ENCODE measurements at places on chromosomes 7 and 10.
A peak's percentile ranks its signal among the peaks of the same experiment; 100 is the strongest.

DNA sequence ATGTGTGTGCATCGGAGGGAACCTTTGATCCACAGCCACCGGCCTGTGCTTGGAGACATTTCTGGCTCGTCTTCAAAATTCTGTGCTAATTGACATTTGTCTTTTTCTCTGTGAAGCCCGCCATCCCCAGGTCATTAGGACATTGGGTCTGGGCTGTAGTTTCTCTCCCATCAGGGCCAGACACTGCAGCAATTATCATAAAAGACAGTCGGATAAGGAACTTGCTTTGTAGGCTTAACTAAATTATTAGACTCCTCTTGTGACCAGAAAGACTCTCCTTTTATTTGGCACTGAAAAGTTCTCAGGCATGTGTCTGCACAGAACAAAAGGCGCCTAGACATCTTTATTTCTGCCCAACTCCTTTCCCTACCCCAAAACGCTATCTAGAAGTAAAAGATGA is 49.1 kb upstream of the NPTX2 start:
- DNase-seq = no peak

- DNase-seq = no peak
Measured at GRCh38 chr10:80408242-80409101, at the start of gene PRXL2A. Gene PRXL2A, plus strand, starts transcription at chr10:80408551. Its CDS starts 11,917 bp downstream, at chr10:80420468.

- DNase-seq = no peak
Measured at GRCh38 chr10:103671126-103671895, 177.8 kb downstream of the NEURL1 start.

- DNase-seq = no peak
Measured at GRCh38 chr7:130486114-130486953, 5.6 kb upstream of the MEST start.

DNA sequence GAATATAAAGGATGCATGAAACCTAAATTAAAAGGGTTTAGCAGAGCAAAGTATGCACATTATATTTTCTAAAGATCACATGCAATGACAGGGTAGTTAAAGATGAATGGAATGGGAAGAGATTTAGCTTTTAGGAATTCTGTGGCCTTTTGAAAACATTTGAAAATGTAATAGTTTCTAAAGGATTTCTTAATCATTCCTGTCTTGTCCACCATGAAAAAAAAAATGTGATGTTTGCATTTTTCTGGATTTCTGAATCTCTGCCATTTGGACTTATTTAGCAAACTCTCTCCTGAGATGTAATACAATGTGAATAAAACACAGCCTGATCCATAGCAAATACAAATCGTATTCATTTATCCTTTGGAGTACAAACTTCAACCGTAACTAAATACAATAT is 126.6 kb upstream of the RAB11FIP2 start:
- DNase-seq = no peak

DNA sequence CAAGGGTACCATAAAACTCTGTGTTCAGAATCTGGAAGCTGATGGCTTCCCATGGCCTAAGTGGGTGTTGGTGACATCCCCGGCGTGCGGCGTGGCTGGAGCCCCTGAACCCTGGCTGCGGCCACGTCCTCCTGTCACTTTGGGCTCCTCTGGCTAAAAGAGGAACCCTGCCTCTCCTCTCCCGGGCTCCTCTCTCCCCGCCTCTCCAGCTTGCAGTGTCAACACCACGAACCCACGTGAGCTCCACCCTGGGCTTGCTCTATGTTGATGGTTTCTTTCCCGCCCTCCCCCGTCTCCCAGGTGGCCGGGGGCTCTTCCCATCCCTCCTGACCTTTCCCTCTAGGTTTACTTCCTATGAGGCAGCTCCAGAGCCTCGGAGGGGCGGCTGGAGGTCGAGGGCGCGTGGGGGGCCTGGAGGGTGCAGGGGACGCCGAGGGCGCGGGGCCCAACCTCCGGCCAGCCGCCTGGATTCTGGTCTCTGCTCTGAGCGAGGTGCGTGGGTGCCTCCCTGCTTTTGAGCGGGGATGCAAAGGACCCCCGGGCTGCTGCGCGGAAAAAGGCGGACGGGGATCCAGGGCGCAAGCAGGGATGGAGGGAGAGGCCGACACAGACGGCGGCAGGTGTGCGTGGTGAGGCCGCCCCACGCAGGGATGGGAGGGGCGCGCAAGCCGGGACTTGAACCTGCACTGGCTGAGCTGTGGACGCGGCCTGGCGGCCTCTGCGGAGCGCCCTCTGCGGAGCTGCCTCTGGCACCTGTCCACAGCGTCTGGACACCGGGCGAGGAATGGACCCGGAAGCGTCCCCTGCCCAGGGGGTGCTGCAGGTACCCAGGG is 115.5 kb upstream of the DIP2C start:
- no peak for DNase-seq

DNA sequence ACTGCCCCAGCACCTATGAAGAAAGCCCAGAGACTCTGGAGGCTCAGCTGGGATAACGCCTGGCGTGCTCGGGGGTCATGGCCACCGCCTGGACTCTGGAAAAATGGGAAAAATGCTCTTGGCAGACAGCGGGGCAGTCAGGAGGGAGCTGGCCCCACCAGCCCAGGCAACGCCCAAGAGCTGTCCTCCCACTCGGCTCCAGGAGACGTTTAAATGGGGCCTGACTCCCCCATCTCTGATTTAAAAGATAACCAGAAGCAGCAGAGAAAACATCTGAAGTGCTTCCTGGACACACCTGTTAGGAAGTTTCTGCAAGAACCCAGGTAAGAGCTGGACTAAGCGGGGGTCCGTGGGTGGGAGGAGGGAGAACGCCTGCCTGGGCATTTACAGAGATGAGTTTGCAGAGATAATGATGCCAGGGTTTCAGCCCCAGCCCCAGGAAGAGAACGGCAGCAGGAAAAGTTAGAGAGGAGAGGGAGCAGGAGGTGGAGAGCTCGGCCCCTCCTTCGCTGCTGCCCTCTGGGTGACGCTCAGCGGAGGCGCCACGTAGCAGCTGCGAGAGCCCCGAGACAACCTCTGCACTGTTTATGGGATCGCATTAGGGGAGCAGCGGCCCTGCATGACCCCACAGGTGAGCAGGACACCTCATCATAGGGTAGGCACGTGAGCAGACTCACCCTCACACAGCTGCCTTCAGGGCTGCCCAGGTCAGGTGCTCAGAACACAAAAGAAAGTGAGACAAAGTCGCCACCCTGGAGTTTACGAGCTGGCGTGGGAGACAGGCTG is 83.5 kb upstream of the INSIG1 start:
- DNase-seq = no peak

DNA sequence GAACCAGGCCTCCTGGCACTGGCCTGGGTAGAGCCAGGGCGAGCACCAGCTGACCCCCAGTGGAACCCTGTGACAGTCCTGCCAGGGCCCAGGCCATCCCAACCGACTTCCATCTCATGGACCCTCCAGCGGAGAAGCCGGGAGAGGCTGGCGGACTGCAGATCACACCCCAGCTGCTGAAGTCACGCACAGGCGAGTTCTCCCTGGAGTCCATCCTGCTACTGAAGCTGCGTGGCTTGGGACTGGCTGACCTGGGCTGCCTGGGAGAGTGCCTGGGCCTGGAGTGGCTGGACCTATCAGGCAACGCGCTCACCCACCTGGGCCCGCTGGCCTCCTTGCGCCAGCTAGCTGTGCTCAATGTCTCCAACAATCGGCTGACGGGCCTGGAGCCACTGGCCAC is 4.7 kb downstream of the RARRES2 start:
- no peak for DNase-seq

- DNase-seq = no peak
Measured at GRCh38 chr7:54788664-54789063, 29.7 kb upstream of the SEC61G start.

- DNase-seq = no peak
Measured at GRCh38 chr10:109996225-109996624, 11.6 kb upstream of the ADD3 start.

GRCh38 chr10:15548331-15548730 is 171.4 kb downstream of the ITGA8 start:
- DNase-seq = no peak

DNA sequence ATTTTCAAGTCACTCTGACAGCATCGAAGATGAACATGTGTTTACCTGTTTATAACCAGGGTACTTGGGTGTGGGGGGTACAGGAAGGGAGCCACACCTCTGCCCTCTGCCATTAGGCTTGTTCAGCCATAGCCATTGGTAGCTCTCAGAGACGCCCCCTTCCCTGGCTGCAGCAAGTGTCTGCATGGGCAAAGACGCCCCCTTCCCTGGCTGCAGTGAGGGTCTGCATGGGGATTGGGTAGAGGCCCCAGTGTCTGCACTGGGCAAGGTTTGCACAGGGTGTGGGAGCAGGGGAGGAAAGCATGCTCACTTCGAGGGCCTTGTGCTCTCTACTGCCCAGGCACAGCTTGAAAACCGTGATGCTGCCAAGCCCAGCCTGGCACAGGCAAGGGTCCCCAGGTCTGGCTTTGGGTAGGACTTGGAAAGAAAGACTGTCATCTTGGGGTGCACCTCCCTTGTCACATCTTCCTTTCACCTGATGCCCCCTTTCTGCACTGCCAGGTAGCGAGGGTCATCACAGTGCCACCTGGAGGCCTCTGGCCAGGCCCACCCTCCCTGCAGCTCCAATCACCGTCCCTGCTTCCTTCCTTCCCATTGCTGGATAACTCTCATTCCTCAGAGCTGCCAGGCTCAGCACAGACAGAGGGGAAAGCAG is 3.7 kb downstream of the TMEM225B start:
- DNase-seq = no peak

- no peak for DNase-seq
Measured at GRCh38 chr10:79130846-79131245, 62.1 kb downstream of the ZMIZ1 start.

DNA sequence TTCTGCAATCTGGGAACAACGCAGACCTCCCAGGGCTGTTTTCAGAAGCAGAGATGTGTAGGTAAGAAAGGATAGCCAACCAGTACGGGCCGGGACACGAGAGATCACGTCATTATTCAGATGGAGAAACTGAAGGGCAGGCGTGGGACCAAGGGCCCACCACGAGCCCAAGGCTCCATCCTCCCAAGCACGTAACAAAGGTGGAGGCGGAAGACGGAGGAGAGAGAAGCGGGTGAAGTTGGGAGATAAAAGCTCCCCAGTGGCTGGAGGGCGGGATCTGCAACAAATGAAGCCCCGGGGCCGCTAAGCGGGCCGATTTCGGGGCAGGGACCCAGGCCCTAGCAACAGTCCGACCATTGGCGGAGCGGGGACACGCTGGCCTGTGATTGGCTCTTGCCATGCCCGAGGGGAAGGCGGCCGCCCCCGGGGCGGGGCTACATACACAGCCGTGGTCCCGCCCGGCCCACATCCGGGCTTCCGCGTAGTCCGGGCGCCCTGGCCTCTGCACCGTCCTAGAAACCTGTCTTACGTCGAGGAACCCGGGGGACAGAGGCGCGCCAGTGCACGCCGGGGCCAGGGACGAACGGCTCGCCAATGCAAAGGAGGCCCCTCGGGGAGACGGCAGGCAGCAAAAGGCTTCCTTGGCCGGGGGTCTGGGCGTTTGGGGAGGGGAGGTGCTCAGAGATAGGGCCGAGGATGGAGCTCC is 15.5 kb downstream of the HSPB1 start:
- peak; percentile 90 for DNase-seq

GRCh38 chr10:4049348-4049747 is 264.3 kb upstream of the KLF6 start:
- no peak for DNase-seq

- DNase-seq = no peak
Measured at GRCh38 chr7:150379441-150380379, 580 bp downstream of the ZNF775 start.

DNA sequence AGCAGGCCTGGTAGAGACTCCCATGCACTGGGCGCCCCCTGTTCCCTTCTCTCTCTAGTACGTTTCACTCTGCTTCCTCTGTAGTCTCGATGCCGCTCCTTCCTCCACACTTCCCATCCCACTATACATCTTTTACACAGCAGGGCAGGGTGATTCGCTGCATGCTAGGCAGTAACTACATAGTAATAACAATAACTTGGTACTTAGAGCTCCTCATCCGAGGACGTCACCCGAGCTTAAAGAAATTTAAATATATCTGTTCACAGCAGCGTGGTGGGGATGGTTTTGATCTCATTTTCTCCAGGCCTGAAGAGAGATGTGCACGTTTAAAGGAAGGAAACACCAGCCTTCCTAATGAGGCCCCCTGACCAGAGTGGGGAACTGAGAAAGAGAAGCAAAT is 276.9 kb downstream of the SKAP2 start:
- no peak for DNase-seq

DNA sequence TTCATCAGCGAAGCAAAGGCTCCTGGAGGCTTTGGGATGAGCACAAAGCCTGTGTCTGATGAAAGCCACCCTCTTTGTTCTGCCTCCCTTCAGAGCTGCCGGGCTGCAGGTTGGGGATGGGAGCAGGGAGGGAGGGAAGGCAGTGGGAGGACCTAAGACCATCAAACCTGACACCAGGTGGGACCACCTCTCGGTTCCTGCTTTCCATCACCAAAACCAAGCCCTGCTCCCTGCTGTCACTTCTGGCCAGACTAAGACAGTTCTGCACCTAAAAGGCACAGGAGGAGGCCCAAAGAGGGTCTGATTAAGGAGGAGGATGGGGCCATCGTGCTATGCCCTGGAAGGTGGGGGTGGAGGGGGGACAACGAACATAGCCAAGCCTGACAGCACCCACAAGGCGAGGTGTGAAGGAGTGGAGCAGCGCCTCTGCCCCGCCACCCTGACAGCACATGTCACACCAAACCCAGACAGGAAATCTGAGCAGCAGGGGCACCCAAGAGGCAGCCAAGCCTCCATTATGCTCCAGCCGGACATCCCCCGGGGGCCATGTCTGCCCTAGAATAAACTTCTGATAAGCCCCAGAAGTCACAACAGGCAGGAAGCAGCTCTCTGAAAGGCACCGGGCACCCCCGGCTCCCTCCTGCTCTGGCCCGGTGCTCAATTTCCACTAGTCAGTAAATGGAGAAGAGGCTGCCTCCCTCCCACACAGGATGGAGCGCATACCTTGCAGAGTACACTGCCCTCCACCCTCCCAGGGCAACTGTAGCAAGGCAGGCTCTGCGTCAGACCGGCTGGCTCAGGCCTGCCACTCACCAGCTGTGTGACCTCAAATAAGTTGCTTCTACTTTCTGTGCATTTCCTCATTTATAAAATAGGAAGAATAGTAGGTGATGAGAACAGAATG is 48.9 kb downstream of the DLG5 start:
- DNase-seq = no peak

- no peak for DNase-seq
Measured at GRCh38 chr7:148620749-148621359, 30.3 kb downstream of the C7orf33 start.

- DNase-seq = no peak
Measured at GRCh38 chr10:127298381-127298780, 102.0 kb upstream of the INSYN2A start.

DNA sequence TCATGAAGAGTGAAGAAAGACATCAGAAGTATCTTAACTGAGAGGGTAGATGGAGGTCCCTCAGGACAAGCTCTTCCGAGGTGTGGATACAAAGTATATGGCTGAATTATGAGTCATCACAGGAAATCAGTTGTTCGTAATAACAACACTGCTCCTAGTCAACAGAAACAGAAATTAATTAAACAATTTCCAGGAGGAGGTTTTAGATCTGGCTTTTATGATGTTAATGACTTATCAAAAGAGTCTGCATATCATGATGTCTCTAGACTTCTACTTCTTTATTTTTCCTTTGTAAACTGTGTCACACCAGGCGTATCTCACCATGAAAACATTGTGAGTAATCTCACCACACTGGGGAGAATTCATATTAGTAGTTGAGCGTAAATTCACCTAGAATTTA is 31.2 kb downstream of the OSBPL3 start:
- no peak for DNase-seq
